ENCODE measurements at places on chromosomes 11 and 22. TPM values are rescaled to one million over a fixed set of nuclear protein-coding genes. Genes with fewer than 3 reads are reported as not detected.

Gene ATXN10
- total RNA-seq, result 243 TPM

DNA sequence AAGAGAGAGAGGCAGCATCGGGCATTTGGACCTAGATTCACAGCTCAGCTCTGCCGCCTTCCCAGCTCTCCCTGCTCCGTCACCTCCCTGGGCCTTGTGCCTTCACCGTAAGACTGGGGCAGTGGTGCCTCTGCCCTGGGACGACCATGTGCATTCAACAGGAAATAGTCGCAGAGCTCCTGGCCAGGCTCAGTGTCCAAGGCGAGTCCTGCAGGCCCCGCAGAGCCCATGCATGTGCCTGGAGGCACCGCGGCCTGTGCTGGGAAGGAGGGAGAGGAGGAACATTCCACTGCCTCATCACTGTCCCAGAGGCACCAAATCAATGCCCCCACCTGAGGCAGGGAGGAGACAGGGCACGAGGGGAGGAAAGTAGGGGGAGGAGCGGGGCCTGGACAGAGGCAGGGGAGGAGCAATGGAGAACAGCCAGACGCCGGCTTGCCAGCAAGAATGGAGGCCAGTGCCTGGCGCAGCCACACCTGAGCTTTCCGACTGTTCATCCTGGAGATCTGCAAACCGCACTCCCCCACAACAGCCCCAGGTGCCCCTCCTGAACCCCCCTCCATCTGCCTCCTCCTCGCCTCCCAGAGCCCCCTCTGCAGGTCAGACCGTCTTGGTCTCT is 74.4 kb upstream of the PRR5 start:
- no peaks in the 10 kb centered on the region for H3K4me1 ChIP-seq
- H3K27ac ChIP-seq, result no peak overlapping the region
- no peak for DNase-seq
- H3K27me3 ChIP-seq, result peaks cover 72% of the 10 kb centered on the region
- H3K4me3 ChIP-seq, result no peak overlapping the region

DNA sequence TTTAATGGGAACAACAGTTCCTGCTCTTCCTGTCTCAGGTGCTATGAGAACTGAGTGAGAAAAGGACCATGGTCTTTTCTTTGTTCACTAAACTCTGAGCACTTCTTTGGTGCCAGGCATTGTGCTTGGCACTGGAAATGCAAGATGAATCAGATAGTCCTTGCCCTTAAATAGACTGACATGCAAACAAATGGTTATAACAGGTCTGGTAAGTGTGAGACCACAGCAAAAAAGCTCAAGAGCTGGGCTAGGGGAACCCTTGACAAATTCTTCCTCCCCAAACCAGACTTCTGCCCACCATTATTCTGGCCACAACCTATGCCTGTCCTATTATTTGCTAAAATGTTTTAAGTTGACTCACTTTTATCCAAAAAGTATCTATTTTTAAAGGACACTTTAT is 5.1 kb downstream of the SLC43A3 start:
- no peaks in the 10 kb centered on the region for H3K27me3 ChIP-seq
- H3K36me3 ChIP-seq, result peaks cover 63% of the 10 kb centered on the region
- H3K27ac ChIP-seq, result no peak overlapping the region
- H3K4me1 ChIP-seq, result peaks cover 28% of the 10 kb centered on the region

DNA sequence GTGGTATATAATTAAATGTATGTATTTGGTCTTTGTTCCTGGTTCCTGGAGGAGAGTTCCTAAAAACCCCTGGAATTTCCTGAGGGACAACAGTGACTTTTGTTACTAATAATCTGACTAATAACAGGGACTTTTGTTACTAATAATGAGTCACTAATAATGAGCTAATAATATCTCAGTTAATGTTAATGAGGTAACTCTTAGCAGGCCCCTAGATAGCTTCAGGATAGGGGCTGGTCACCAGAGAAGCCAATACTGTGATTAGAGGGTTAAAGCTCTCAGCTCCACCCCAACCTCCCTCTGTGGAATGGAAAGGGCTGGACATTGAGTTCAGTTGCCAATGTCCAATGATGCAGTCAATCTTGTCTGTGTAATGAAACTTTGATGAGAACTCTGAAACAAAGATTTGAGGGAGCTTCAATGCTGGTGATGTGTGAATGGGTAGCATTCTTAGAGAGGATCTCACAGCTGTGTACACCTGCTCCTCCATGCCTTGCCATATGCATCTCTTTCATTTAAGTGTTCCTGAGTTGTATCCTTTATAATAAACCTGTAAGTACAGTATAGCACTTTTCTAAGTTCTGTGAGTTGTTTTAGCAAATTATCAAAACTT is 1431.4 kb upstream of the TENM4 start:
- no peak overlapping the region for H3K4me3 ChIP-seq
- H3K36me3 ChIP-seq, result no peaks in the 10 kb centered on the region
- no peaks in the 10 kb centered on the region for H3K27me3 ChIP-seq
- H3K27ac ChIP-seq, result no peak overlapping the region
- DNase-seq, result no peak

GRCh38 chr11:28366549-28367346 is 258.6 kb downstream of the METTL15 start:
- H3K27ac ChIP-seq, result no peak overlapping the region
- no peaks in the 10 kb centered on the region for H3K27me3 ChIP-seq
- H3K36me3 ChIP-seq, result no peaks in the 10 kb centered on the region
- no peaks in the 10 kb centered on the region for H3K4me1 ChIP-seq

Gene FOLR1
- 2.6 TPM for total RNA-seq

- no peaks in the 10 kb centered on the region for H3K4me1 ChIP-seq
- peaks cover 43% of the 10 kb centered on the region for H3K27me3 ChIP-seq
- H3K4me3 ChIP-seq, result no peak overlapping the region
- no peak for DNase-seq
Measured at GRCh38 chr22:19666673-19667593, 47.4 kb upstream of the SEPTIN5 start.

DNA sequence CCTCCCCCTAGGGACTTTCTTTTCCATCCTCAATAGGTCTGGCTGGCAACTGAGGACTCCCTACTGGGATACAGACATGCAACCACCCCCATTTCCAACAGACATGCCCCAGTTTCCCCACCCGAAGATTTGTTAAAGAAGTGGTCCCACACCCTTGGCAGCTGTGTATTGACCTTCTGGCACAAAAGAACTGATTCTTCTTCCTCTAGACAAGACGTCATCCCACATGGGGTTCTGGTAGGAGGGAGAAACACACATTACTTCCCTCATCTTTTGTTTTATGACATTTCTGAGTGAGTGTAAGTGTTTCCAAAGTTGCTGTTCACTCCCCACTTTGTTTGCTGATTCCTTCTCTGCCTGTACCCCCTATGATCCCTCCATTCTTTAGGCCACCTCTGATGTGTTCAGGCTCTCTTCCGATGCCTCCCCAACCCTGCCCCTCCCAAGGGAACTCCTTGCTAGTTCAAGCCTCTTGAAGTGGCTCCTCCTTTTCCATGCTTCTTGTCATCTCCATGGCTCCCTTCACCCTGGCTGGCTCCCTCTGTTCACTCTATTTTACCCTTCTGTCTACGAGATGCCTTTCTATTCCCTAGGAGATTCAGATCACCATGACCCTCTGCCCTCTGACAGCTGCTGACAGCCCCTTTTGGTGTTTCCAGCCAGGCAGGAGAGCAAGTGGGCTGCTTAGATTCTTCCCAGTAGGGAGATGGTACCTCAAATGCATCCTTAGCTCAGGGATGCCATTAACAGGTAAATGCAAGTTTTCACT is 4.3 kb downstream of the KIRREL3 start:
- DNase-seq, result no peak
- H3K4me3 ChIP-seq, result no peak overlapping the region
- peaks cover 10% of the 10 kb centered on the region for H3K4me1 ChIP-seq
- no peaks in the 10 kb centered on the region for H3K36me3 ChIP-seq
- H3K27ac ChIP-seq, result no peak overlapping the region

- peak overlapping the region; percentile 47 for H3K4me3 ChIP-seq
- H3K27me3 ChIP-seq, result no peaks in the 10 kb centered on the region
Measured at GRCh38 chr22:46379066-46379930, 43.8 kb downstream of the TRMU start.

- no peak overlapping the region for H3K27ac ChIP-seq
- H3K4me3 ChIP-seq, result no peak overlapping the region
- no peak for DNase-seq
- H3K4me1 ChIP-seq, result no peaks in the 10 kb centered on the region
- peaks cover 74% of the 10 kb centered on the region for H3K27me3 ChIP-seq
- no peaks in the 10 kb centered on the region for H3K36me3 ChIP-seq
Measured at GRCh38 chr22:27581688-27582087, 219.9 kb downstream of the MN1 start.

GRCh38 chr11:126437731-126438130 is 82.2 kb downstream of the ST3GAL4 start:
- H3K27ac ChIP-seq, result no peak overlapping the region
- H3K4me3 ChIP-seq, result no peak overlapping the region
- DNase-seq, result no peak
- H3K36me3 ChIP-seq, result no peaks in the 10 kb centered on the region
- no peaks in the 10 kb centered on the region for H3K4me1 ChIP-seq

Gene DNAJB13
- 1.1 TPM for total RNA-seq

Gene OR5P2
- total RNA-seq, result not detected

- no peak overlapping the region for H3K27ac ChIP-seq
- H3K4me1 ChIP-seq, result no peaks in the 10 kb centered on the region
- H3K27me3 ChIP-seq, result no peaks in the 10 kb centered on the region
- H3K36me3 ChIP-seq, result no peaks in the 10 kb centered on the region
- H3K4me3 ChIP-seq, result no peak overlapping the region
Measured at GRCh38 chr11:111045874-111046273, 199.7 kb upstream of the POU2AF2 start.

- no peak for DNase-seq
- H3K27me3 ChIP-seq, result peaks cover 16% of the 10 kb centered on the region
- H3K27ac ChIP-seq, result no peak overlapping the region
- H3K4me3 ChIP-seq, result no peak overlapping the region
Measured at GRCh38 chr11:69203901-69204245, 48.1 kb downstream of the SMIM38 start.

GRCh38 chr11:57167125-57167846 is 14.5 kb upstream of the LRRC55 start:
- no peaks in the 10 kb centered on the region for H3K36me3 ChIP-seq

DNA sequence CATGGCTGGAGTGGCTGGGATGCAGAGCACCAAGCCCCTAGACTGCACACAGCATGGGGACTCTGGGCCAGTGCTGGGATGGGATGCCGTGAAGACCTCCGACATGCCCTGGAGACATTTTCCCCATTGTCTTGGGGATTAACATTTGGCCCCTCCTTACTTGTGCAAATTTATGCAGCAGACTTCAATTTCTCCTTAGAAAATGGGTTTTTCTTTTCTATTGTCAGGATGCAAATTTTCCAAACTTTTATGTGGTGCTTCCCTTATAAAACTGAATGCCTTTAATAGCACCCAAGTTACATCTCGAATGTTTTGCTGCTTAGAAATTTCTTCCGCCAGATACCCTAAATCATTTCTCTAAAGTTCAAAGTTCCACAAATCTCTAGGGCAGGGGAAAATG is 29.2 kb downstream of the RSF1 start:
- H3K36me3 ChIP-seq, result peaks cover 5% of the 10 kb centered on the region
- H3K4me1 ChIP-seq, result peaks cover 9% of the 10 kb centered on the region
- DNase-seq, result no peak

Gene GGTLC3
- total RNA-seq, result not detected

GRCh38 chr22:44046485-44047141 is 22.5 kb downstream of the PARVB start:
- H3K4me3 ChIP-seq, result no peak overlapping the region
- no peaks in the 10 kb centered on the region for H3K4me1 ChIP-seq
- H3K27me3 ChIP-seq, result no peaks in the 10 kb centered on the region
- H3K36me3 ChIP-seq, result no peaks in the 10 kb centered on the region

- H3K4me1 ChIP-seq, result peaks cover 45% of the 10 kb centered on the region
- H3K36me3 ChIP-seq, result peaks cover 34% of the 10 kb centered on the region
- no peak for DNase-seq
- peak overlapping the region; percentile 80 for H3K4me3 ChIP-seq
- peak overlapping the region; percentile 49 for H3K27ac ChIP-seq
Measured at GRCh38 chr22:45240104-45240809, 437 bp downstream of the KIAA0930 start.

Gene ELP4
- total RNA-seq, result 18.0 TPM

- no peaks in the 10 kb centered on the region for H3K36me3 ChIP-seq
- H3K27ac ChIP-seq, result no peak overlapping the region
- H3K27me3 ChIP-seq, result no peaks in the 10 kb centered on the region
- no peak overlapping the region for H3K4me3 ChIP-seq
- no peak for DNase-seq
- no peaks in the 10 kb centered on the region for H3K4me1 ChIP-seq
Measured at GRCh38 chr11:30603357-30603756, 17.2 kb upstream of the MPPED2 start.

GRCh38 chr11:116631201-116631600 is 141.6 kb downstream of the BUD13 start:
- H3K36me3 ChIP-seq, result no peaks in the 10 kb centered on the region
- no peak for DNase-seq
- no peak overlapping the region for H3K27ac ChIP-seq
- H3K4me3 ChIP-seq, result no peak overlapping the region
- H3K27me3 ChIP-seq, result peaks cover 71% of the 10 kb centered on the region
- H3K4me1 ChIP-seq, result no peaks in the 10 kb centered on the region

DNA sequence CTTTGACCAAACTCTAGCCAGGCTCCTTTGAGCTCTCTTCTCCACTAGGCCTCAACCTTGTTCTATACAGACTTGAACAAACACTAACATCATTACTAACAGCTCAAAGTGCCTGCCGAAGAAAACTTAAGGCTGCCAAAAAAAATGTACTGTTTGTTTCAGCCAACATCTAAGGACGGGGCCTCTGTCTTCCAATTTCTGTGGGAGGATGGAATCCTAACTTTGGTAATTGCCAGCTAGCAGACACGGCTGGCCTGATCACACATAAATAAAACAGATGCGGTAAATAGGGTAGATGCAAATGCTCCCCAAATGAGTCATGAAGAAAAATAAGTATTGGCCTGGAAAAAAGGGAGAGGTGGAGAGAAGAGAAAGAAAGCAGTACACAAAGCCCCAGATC is 394.3 kb downstream of the TMEM135 start:
- no peaks in the 10 kb centered on the region for H3K36me3 ChIP-seq
- no peak overlapping the region for H3K27ac ChIP-seq
- DNase-seq, result no peak
- no peaks in the 10 kb centered on the region for H3K27me3 ChIP-seq
- no peak overlapping the region for H3K4me3 ChIP-seq

Gene CLDN5
- not detected for total RNA-seq

Gene OR4D5
- total RNA-seq, result not detected

DNA sequence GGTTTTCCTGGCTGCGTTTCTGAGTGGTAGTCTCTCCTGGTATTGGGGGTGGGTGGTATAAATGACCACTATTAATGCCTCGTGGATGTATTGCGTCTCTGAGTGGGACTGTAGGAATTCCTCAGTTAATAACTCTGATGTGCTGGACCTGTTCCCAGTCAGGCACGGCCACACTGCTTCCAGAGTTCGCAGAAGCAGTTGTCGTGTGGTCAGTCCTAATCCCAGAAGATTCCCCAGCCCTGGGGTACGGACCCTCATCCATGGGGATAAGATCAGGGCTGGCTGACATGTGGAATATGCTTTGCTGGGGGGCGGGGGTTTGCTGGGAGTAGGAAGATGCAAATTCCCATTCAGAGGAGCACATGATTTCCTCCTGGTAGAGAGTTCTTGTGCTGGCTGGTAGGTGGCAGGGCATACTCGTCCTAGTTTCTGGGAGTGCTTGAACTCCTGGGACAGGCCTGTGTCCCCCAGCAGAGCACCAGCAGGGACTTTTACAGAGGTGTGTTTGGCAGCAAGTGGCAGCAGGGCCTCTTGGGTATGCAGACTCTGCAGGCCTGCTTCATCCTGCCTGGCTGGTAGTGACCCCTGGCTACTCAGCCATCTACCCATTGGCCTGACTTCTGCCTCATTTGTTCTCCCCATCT is 157.4 kb downstream of the NAV2 start:
- no peaks in the 10 kb centered on the region for H3K27me3 ChIP-seq
- no peaks in the 10 kb centered on the region for H3K4me1 ChIP-seq
- no peak overlapping the region for H3K27ac ChIP-seq

- peaks cover 85% of the 10 kb centered on the region for H3K27me3 ChIP-seq
- no peaks in the 10 kb centered on the region for H3K36me3 ChIP-seq
- no peak overlapping the region for H3K4me3 ChIP-seq
- no peak for DNase-seq
- H3K27ac ChIP-seq, result no peak overlapping the region
Measured at GRCh38 chr11:32003335-32003734, 87.5 kb upstream of the RCN1 start.

Gene PISD
- total RNA-seq, result 45.9 TPM

Gene TLCD5
- total RNA-seq, result 5.9 TPM

All from Calu3 (cell line).